Activated CD4-positive, alpha-beta T cell treated with anti-CD3 and anti-CD28 coated beads for 36 hours (primary cell): ENCODE measurements at places on chromosomes 1 and 21. TPM values are rescaled to one million over a fixed set of nuclear protein-coding genes. Genes with fewer than 3 reads are reported as not detected.

The UBXN10 gene
- 0.41 TPM for total RNA-seq

The RNU1-4 gene
- 1,573 TPM for total RNA-seq

The KRTAP13-1 gene
- not detected for total RNA-seq

The FHAD1 gene
- 0.21 TPM for total RNA-seq

The SLAMF6 gene
- 45.9 TPM for total RNA-seq

The VWA1 gene
- total RNA-seq: 0.78 TPM

DNA sequence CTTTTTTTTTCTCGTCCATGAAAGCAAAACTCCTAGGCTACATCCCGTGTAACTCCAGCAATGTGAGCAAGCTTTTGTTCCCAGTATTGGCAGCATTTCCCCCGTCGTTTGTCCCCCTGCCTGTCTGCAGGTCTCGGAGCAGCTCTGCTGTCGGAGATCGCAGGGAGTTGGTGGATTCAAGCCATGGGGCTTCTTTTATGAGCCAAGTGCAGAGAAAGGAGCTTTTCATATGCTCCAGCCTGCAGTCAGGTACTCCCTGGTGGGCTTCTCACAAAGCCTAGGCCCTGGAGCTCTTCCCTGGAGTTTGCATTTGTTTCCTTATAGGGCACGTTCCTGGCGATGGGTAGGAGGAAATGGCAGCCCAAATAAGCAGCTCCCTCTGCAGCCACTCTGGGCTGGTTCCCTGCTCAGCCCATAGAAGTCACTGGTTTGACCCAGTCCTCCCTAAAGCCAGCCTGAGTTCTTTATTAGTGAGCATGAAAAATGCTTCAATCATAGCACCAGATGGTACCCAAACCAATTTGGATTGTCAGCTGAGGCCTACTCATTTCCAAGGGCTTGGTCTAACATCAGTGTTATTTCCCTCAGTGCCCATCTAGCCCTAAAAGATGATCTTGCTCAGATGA is 78.3 kb downstream of the NUF2 start:
- no peak for DNase-seq

- no peak for DNase-seq
These were observed 10.5 kb upstream of the SRP9 start for GRCh38 chr1:225766967-225767633.

DNA sequence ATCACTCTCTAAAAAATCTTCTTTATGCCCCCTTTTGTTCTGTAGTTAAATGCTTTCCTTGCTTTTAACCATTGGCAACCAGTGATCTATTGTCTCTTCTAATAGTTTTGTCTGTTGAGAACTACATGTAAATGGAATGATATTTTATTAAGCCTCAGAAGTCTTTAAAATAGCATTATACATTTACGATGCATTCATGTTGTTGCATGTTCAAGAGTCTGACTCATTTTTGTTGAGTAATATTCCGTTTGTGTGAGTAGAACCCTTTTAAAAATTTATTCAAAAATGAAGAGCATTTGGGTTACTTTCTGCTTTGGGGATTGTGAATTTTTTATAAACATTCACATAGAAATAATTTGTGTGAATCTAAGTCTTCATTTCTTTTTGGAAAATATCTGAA is 1352.9 kb downstream of the NCAM2 start:
- no peak for DNase-seq

DNA sequence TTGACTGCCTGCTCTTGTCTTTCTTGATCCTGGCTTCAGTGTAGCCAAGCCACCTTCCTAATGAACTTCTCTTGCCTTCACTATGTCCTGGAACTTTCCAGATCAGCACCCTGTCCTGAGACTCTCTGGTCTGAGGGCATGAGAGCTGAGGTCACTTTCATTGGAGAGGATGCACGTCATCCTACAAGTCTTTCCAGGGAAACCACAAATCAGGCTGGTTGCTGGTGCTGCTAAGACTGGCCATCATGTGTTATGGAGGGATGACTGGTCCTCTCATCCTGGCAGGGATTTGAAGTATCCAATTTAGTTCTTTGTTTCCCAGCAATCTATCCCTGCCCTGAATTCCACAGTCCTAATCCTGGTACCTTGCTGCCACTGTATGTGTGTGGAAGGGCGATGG is 228.6 kb downstream of the GPATCH2 start:
- no peak for DNase-seq

GRCh38 chr1:68459796-68460195 is 10.0 kb upstream of the RPE65 start:
- no peak for DNase-seq

GRCh38 chr1:107145637-107146036 is 4.8 kb downstream of the NTNG1 start:
- DNase-seq: no peak

DNA sequence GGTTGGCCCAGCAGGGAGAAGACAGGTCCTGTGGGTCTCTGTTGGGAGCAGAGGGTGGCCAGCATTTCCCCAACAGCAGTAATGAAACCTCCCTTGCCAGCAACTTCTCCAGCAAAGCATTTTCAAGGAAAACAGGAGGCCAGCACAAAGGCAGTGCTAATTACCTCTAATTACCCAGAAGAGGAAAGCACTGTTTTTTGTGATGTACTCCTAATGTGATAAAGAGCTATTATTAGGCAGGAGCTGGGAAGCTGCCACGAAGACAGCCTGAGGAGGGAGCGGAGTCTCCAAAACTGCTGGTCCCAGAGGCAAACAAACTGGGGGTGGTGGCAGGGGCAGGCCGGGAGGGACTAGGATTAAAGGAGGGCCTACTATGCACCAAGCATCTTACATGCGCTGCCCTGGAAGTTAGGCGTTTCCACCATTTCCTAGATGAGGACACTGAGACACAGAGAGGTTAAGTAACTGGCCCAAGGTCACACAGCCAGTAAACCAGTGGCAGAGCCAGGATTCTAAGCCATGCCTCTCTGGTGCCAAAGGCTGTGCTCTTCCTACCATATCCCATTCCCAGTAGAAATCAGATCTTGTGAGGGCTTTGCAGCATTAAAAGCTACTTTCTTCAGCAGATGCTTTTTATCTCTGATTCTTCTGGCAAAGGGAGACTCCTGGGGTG is 24.5 kb downstream of the HTR6 start:
- DNase-seq: no peak

DNA sequence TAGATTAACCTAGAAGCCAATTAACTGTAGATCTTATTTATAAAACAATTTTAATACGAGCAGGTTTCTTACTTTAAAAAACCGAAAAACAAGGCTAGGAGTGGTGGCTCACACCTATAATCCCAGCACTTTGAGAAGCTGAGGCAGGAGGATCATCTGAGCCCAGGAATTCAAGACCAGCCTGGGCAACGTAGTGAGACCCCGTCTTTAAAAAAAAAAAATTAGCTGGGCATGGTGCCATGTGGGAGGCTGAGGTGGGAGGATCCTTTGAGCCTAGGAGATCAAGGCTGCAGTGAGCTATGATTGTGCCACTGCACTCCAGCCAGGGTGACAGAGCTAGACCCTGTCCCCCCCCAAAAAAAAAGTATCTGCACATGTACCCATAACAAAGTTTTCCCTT is 89.3 kb upstream of the QSOX1 start:
- DNase-seq: no peak

DNA sequence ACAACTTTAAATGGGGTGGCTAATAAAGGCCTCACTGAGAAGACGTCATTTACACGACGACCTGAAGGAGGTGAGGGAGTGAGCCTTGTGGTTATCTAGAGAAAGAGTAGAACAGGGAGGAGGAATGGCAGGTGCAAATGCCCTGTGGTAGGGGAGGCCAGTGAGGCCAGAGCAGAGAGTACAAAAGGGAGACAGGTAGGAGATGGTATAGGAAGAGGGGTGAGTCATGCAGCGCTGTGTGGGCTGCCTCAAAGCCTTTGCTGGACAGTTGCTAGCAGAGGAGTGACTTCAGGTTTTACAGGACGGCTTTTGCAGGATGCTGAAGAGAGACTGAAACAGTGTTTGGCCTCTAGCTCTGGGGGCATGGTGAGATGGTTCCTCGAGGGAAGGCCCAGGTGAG is 116.0 kb downstream of the IER5 start:
- DNase-seq: no peak

- DNase-seq: no peak
These were observed 1.7 kb downstream of the PADI3 start for GRCh38 chr1:17250601-17251000.

GRCh38 chr1:178502856-178503255 is 6.1 kb upstream of the CLEC20A start:
- no peak for DNase-seq

DNA sequence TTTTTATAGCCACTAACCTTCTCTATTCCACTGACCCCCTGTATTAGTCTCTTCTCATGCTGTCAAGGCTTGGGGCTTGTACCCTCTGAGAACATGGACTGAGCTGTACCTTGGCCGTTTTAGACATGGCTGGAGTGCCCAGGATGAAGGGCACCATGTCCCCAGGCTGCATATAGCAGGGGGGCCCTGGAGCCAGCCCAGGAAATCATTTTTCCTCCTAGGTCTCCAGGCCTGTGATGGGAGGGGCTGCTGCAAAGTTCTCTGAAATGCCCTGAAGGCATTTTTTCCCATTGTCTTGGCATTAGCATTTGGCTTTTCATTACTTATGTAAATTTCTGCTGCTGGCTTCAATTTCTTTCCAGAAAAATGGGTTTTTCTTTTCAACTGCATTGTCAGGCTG is 119.5 kb downstream of the NTMT2 start:
- DNase-seq: no peak

- DNase-seq: no peak
These were observed 29.7 kb downstream of the ZBTB8A start for GRCh38 chr1:32568929-32569328.

GRCh38 chr1:219710529-219711194 is 97.8 kb upstream of the ZC3H11B start:
- DNase-seq: no peak

- DNase-seq: no peak
These were observed 38.0 kb downstream of the FOXO6 start for GRCh38 chr1:41399145-41399795.

- DNase-seq: no peak
These were observed 138.6 kb upstream of the EDN2 start for GRCh38 chr1:41622859-41623732.

DNA sequence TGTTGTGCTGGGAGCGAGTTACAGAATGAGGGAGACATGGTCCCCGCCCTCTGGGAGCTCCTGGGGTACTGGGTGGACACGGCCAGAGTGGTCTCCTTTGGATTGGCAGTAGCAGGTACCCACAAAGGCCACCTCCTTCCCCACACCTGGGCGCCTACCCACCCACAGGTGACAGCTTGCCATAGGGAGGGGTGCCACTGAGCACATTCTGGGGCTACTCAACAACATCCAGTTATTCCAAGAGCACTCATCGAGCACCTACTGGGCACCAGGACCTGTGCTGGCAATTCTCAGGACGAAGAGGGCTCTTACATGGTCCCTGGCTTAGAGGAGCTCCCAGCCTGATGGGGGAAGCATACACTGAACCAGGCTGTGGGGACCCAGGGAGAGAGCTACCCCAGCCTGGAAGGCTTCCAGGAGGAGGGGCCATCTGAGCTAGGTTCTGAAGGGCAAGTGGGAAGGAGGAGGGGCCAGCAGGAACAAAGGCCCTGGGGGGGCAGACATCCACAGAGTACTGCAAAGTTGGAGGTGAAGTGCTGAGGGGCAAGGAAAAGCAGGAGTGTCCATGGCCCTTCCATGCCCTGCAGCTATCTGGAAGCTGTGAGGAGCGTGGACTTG is 22.0 kb downstream of the MRPL37 start:
- no peak for DNase-seq

GRCh38 chr1:110466646-110467280 is 15.8 kb downstream of the PROK1 start:
- no peak for DNase-seq

DNA sequence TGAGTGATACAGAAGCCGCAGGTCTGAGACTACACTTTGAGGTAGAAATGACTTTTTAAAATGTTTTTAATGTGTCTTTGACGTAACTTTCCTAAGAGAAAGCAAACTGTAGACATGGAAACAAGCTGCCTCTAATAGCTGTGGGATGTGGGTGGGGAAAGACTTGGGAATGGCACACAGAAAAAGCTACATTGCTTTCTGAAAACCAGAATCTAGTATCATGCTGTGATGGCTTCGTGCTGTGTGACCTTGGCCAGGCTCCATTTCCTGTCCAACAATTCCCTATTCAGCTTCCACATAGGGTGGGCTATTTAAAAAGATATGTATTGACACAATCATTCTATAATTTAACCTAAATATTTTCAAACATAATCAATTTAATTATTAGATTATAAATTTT is 909.1 kb downstream of the NCAM2 start:
- DNase-seq: no peak

- DNase-seq: no peak
These were observed 26.2 kb upstream of the CNN3 start for GRCh38 chr1:94953107-94953506.
